ENCODE measurements at places on chromosomes 11 and 22.
A peak's percentile ranks its signal among the peaks of the same experiment; 100 is the strongest.

DNA sequence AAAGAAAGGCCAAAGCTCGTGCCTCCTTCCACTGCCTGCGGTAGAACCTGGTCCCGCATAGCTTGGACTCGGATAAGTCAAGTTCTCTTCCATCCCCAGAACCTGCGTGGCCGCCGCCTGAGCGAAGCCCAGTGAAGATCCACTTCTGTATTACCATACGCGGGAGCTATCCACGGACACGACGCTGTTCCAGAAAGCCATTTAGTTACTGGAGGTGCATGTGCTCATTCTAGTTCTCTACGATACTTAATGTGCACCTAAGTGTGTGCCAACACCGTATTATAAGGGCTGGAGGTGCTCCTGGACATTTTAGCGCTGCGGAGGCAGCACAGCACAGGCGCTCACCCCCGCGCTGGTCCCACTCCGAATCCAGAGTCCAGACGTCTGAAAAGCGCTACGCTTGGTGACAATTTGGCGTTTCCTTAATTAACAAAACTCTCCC, 1.4 kb downstream of the WT1 start:
- no peak overlapping the region for H3K4me3 ChIP-seq
- H3K36me3 ChIP-seq = no peaks in the 10 kb centered on the region
- H3K27ac ChIP-seq = no peak overlapping the region
- H3K4me1 ChIP-seq = peaks cover 4% of the 10 kb centered on the region
- DNase-seq = no peak

DNA sequence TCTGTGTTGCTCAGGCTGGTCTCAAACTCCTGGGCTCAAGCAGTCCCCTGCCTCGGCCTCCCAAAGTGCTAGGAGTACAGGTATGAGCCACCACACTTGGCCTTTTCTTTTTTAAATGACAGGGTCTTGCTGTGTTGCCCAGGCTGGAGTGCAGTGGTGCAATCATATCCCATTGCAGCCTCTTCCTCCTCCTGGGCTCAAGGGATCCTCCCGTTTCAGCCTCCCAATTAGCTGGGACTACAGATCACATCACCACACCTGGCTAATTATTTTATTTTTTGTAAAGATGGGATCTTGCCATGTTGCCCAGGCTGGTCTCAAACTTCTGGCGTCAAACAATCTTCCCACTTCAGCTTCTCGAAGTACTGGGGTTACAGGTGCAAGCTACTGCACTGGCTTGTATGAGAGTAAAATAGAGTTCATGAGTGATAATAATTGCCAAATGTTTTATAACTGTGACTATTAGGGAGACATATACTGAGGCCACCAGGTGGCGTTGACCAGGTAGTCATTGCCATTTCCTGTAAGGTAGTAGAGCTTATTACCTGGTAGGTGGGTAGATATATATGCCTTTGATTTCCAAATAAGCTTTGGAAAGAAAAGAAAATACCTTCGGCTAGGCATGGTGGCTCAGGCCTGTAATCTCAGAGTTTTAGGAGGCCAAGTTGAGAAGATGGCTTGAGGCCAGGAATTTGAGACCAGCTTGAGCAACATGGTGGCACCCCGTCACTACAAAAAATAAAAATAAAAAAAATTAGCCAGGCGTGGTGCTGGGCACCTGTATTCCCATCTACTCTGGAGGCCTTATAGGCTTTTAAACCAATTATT, 5.4 kb downstream of the FDX1 start:
- H3K27ac ChIP-seq = no peak overlapping the region
- H3K36me3 ChIP-seq = peaks cover 26% of the 10 kb centered on the region
- no peak for DNase-seq
- H3K27me3 ChIP-seq = no peaks in the 10 kb centered on the region
- H3K4me3 ChIP-seq = no peak overlapping the region

GRCh38 chr22:46183733-46184132, 33.4 kb downstream of the PPARA start:
- DNase-seq = no peak
- H3K4me3 ChIP-seq = no peak overlapping the region
- H3K36me3 ChIP-seq = peaks cover 52% of the 10 kb centered on the region
- no peak overlapping the region for H3K27ac ChIP-seq

- no peak overlapping the region for H3K4me3 ChIP-seq
- DNase-seq = peak; percentile 57
- peaks cover 23% of the 10 kb centered on the region for H3K27me3 ChIP-seq
- no peaks in the 10 kb centered on the region for H3K4me1 ChIP-seq
- H3K27ac ChIP-seq = no peak overlapping the region
These were observed 84.1 kb downstream of the NXPE2 start for GRCh38 chr11:114762408-114762807.

DNA sequence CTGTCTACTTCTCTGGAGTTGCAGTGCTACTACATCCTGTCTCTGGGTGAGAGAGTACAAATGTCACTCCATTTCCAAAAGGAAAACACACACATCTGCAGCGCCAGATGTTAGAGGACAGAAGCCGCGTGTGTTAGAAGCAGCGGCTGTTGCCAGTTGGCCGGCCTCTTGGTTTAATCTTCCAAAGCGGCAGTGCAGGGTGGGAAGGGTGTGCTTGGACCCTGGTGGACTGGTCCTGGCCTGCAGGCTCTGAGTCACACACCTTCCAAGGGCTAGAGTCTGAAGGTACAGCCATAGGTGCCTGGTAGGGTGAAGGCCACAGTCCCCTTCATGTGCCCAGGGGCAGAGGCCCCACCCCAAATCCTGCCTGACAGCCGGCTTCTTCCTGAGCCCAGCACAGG, 99.8 kb downstream of the CTTN start:
- H3K27me3 ChIP-seq = no peaks in the 10 kb centered on the region
- H3K27ac ChIP-seq = no peak overlapping the region
- H3K4me1 ChIP-seq = no peaks in the 10 kb centered on the region

- H3K4me3 ChIP-seq = no peak overlapping the region
- H3K27ac ChIP-seq = no peak overlapping the region
- DNase-seq = no peak
- no peaks in the 10 kb centered on the region for H3K4me1 ChIP-seq
These were observed 8.5 kb downstream of the ACAD8 start for GRCh38 chr11:134261626-134262488.

DNA sequence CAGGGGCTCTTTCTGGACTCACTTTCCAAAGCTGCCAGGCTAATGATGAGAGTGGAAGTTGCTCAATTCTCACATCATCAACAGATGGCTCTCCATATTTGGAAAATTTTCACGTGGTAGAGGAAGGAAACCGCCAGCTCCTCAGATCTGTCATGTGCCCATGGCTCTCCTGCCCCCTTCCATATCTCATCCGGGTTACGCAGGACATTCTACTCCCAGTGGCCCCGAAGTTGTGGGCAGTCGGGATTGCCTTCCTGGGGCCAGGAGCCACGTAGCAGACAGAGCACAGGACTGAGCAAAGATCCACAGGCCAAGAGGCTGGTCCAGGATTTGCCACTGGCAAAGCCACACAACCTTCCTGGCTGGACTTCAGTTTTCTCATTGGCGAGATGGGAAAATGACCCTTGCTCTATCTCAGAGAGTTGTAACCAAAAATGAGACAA, 38.8 kb downstream of the RPUSD4 start:
- H3K4me1 ChIP-seq = no peaks in the 10 kb centered on the region
- no peak overlapping the region for H3K27ac ChIP-seq
- DNase-seq = no peak
- H3K4me3 ChIP-seq = no peak overlapping the region
- no peaks in the 10 kb centered on the region for H3K27me3 ChIP-seq

DNA sequence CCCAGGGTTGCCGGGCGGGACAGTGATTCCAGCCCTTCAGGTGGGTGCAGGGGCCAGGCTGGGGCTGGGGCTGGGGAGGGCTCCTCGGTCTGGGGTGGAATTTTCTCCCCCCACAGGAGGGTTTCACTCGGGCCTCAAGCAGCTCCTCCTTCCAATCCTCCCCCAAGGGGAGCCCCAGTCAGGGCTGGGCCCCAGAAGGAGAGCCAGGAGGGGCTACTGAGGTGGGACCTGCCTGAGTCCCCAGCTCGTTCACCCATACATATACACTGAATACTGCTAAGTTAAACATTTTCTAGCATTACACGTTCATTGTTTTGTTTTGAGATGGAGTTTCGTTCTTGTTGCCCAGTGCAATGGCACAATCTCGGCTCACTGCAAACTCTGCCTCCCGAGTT, 1.5 kb upstream of the CRACR2B start:
- peak overlapping the region; percentile 73 for H3K4me3 ChIP-seq
- no peak overlapping the region for H3K27ac ChIP-seq
- no peak for DNase-seq
- H3K4me1 ChIP-seq = peaks cover 8% of the 10 kb centered on the region
- H3K27me3 ChIP-seq = peaks cover 24% of the 10 kb centered on the region
- peaks cover 2% of the 10 kb centered on the region for H3K36me3 ChIP-seq

- no peak for DNase-seq
- peaks cover 69% of the 10 kb centered on the region for H3K27me3 ChIP-seq
- H3K27ac ChIP-seq = no peak overlapping the region
- no peaks in the 10 kb centered on the region for H3K36me3 ChIP-seq
These were observed 28.5 kb downstream of the CD44 start for GRCh38 chr11:35167426-35167954.

GRCh38 chr11:72924568-72925190, 110.5 kb downstream of the ATG16L2 start:
- H3K4me3 ChIP-seq = no peak overlapping the region
- no peaks in the 10 kb centered on the region for H3K27me3 ChIP-seq
- peaks cover 5% of the 10 kb centered on the region for H3K4me1 ChIP-seq
- no peak overlapping the region for H3K27ac ChIP-seq

DNA sequence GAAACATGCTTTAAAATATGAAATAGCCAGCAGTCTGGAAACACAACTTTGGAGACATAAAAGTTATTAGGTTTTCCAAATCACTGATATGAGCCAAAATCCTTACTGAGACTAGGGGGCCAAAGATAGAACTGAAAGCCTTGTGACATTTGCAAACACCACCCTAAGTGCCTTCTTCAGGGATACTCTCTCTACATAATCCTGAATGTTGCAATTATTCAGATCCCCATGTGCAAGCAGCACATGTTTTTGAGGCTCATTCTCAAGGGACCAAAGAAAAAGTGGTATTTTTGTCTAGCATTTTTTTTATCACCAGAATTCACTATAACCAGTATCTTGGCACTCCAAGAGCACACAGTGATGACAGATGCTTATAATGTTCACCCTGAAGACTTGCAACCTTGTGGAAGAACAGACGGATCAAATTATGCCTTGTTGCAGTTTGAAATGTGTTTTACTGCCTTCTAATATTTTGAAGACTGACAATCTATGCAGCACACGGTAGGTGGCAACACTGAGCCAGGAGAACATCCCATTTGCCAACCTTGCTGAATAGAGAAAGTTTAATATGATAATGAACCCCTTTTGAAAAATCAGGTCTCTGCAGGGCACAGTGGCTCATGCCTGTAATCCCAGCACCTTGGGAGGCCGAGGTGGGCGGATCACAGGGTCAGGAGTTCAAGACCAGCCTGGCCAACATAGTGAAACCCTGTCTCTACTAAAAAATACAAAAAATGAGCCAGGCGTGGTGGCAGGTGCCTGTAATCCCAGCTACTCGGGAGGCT, 78.5 kb downstream of the PLEKHA7 start:
- no peaks in the 10 kb centered on the region for H3K36me3 ChIP-seq
- H3K4me1 ChIP-seq = peaks cover 16% of the 10 kb centered on the region
- peak overlapping the region; percentile 86 for H3K27ac ChIP-seq
- H3K4me3 ChIP-seq = no peak overlapping the region

- DNase-seq = no peak
- H3K4me1 ChIP-seq = peaks cover 21% of the 10 kb centered on the region
- peak overlapping the region; percentile 91 for H3K4me3 ChIP-seq
- no peaks in the 10 kb centered on the region for H3K27me3 ChIP-seq
These were observed 612 bp downstream of the GTSE1 start for GRCh38 chr22:46297151-46297812.

All from progenitor cell of endocrine pancreas (in vitro differentiated cells).